ENCODE measurements at places on chromosomes 1 and 21.

DNA sequence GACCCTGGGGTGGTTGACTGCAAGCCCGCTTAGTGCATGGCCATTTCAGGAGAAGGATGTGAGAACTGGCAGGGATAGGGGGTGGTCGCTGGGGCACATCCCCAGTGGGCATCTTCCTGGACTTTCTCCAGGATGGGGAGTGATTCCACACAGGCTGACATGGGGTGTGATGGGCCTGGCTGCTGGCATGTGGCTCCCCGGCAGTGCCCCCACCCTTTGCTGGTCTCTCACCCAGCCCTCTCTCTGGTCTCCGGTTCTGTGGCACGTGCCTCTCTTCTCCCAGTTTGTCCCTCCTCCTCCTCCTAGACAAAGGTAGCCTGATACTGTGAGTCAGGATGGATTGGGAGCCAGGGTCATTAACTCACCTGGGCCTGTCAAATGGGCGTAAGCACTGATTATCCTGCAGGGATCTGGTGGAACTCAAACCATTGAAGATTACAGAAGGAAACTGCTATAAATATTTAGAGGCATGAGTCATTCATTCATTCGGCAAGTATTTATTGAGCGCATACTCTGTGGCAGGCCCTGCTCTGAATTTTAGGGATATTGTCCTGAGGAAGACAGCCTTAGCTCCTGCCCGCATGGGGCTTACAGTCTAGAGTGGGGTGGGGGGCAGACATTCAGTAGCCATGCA lies 23.6 kb upstream of the EPS8L3 start:
- no peak for DNase-seq

DNA sequence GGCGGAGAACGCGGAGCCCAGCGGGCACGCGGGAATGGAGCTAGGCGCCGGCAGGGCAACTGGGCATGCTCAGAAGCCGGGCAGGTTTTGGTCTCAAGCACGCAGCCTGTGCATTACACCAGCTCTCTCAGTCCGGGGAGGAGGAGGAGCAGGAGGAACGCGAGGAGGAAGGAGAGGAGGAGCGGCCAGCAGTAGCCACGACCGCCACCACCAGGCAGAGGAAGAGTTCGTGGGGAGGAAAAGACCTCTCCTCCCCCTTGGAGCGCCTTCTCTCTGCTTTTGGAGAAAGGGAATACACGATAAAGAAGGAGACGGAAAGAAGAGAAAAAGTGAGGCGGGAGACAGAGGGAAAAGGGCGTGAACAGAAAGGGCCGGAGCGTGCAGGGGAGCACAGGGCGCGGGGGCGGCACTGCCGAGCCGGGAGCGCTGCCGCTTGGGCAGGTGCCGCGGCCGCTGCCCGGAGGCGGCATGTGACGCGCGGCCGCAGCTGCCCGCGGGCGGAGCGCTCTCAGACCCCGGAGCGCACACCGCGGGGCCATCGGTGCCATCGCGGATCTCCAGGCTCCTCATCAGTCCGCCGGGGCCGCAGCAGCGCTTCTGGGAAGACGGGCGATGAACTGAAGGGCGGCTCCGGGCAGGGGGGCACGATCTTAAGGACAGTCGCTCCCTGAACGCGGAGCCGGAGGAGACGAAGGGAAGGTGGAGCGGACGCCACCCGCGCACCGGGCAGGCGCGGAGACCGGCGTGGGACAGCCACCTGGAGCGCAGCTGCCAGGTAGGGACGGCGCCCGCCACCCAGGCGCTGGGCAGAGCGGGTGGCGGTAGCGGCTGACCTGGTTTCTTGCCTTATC lies at the start of gene CHRM3:
Gene CHRM3, plus strand, starts transcription at position 116 of the 851 bp plus-strand sequence. CDS start 520,884 bp downstream, outside the sequence.
- DNase-seq = no peak

DNA sequence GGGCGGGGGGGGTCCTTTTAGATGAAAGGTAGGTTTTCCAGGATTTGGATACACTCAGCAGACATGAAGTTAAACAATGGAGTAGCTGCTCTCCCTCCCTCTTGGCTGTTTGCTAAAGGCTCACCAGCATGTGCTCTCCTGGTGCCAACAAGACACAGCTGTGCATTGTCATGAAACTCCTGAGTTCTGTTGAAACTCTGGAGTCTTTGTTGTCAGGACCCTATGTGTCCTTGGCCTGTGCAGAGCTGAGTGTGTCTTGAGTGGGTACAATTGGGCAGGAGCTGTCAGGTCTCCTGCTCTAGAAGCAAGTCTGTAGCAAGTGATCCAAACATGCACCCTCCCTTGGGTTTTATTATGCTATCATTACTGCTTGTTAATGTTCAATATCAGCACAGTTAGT lies 12.7 kb downstream of the TBX19 start:
- no peak for DNase-seq

- DNase-seq = no peak
These were observed 80.5 kb downstream of the VCAM1 start for GRCh38 chr1:100799954-100800612.

DNA sequence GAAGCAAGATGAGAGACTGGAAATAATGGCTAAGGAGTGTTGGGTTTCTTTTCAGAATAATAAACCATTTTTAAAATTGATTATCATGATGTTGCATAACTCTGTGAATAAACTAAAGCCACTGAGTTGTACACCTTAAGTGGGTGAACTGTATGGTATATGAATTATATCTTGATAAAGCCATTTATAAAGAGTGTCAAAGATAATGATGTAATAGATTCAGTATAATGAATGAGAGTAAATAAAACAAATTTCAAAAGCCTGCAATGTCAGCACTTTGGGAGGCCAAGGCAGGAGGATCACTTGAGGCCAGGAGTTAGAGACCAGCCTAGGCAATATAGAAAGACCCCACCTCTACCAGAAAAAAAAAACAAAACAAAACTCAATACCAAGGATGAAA lies 16.3 kb downstream of the NSL1 start:
- DNase-seq = no peak

DNA sequence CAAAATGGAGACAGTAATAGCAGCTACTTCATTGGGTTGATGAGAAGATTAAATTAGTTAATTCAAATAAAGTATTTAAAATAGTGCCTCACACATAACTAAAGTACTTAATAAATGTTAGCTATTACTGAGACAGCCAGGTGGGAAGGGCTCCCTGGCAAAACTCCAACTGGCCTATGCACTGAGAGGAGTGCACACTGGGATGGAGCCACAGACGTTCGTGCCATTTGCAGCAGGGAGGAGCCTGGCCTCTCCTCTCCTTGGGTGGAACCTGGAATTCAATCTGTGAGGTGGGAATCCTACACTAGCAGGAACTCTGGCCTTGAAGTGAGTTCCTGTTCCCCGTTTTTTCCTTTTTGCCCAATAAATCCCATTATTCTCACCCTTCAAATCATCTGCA lies 28.1 kb downstream of the SLC5A9 start:
- DNase-seq = no peak

DNA sequence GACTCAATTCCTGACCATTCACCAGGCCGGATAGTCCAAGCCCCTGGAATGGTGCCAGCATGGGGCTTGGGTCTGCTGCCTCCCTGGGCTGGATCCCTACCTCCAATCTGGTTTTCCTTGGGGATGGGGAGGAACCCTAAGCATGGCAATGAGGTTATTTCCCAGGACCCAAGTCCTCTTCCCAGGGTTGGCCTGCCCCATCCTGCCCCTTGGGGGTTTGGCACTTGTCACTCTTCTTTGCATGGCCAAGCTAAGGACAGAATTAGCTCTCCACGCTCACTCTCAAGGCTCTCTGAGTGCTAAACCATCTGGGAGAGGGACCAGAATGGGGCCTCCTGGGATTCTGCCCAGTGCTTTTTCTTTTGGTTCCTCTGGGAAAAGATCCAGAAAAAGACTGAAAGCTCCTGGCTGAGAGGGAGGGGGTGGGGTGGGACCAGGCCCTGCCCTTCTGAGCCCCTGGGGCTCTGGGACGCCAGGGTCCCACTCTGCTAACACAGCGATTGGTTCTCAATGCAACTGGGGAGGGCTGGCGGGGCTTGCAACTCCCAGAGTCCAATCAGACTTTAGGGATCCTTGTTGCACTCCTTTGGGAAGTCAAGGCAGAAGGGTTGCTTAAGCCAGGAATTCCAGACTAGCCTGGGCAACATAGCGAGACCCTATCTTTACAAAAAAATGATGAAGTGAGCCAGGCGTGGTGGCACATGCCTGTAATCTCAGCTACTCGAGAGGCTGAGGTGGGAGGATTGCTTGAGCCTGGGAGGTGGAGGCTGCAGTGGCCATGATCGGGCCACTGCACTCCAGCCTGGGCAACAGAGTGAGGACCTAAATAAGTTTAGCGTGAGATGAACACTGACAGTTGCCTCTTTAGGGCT lies 52.7 kb downstream of the DHRS3 start:
- DNase-seq = no peak

DNA sequence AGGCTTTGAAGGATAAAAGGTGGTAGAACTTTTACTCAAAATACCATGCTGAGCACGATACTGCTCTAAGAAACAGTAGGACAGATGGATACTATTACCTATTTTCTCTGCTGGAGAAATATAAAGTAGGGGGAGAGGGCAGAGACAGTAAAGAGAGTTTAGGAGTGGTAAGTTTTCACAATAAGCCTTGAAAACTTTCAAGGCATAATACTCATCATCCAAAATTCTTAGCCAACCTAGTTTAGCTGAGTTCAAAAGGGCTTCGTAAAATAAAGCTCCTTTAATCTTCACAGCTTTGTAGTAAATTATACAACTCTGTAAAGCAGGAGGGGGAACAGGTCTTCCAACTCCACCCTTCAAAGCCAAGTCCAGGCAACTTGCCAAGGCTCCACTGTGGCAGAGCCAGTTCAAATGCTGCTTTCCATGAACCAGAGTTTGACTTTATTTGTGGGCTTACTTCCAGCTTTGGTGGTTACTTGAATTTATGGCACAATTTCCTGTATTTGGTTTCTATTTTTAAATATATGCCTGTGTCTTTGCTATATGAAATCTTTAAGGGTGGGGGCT lies 15.5 kb downstream of the TEX38 start:
- DNase-seq = no peak

DNA sequence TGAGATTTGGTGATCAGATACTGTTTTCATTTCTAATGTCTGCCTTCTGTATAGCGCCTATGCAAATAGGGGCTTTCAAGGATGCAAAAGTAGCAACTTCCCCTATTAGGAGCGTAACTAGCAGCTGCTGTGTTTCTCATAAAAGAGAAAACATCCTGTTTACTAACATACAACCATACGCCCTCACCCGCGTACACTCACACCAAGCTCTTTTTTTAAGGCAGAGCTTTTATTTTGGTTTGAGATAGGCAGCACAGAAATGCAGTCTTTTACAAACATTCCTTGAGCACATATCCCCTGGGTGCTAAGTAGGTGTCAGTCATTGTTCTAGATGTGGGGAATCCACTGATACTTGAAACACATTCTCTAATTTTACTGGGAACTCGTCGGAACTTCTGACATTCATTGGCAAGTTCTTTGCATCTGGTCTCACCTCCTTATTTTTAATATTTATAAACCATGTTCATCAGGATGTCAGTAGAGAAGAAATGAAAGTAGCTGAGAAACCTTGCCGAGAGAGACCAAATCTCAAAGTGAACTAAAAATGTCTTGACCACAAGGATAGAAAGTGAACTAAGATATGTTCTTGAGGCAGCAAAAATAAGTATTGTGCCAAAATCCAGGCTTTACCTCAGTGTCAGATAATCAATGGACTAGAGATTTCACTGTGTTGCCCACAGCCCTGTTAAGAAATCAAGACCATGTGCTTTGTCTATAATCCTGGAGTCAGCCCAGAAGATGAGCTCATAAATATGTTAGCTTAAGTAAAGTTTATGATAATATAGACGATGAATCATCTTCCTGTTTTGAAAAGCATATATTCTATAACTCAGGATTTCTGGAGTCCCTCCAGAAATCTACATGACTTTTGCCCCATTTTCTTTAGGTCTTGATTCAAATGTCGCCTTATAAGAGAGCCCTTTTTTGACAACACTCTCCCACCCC lies 350.9 kb downstream of the ST6GALNAC3 start:
- DNase-seq = peak; percentile 32

- DNase-seq = no peak
These were observed 78.4 kb downstream of the OLFM3 start for GRCh38 chr1:101918277-101918676.

GRCh38 chr1:201970334-201971159 lies 11.9 kb upstream of the RNPEP start:
- DNase-seq = peak; percentile 51

DNA sequence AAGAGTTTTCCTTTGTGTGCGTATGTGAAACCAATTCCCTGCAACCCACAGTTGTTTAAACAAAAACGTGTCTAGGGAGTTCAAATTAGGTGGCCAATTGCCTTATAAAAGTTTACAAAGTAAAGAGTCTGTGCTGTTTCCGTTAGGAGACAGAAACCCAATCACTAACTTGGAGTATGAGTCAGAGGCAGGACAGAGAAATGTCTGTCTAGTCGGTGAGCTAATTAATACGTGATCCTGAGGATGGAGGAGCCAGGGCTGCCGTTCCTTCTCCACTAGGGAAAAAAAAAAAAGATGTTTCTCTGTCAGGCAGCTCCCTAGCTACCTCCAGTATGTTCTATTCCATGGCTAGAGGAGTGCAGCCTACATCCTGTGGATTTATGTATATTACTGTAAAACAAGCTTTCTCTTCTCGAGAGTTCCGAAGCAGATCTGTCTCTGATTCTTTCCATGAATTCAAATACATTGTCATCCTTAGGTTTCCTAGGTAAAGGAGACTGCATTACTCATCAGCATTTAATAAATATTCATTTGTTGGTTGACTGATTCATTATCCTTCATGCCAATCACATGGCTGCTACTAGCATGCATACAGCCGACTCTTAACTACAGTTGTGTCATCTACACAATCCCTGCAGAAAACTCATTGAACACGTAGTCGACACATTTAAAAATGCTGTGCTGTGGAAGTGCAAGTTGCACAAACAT lies 430.6 kb downstream of the KIF26B start:
- peak; percentile 60 for DNase-seq

- DNase-seq = no peak
These were observed 176.8 kb upstream of the SYT6 start for GRCh38 chr1:114330451-114330983.

DNA sequence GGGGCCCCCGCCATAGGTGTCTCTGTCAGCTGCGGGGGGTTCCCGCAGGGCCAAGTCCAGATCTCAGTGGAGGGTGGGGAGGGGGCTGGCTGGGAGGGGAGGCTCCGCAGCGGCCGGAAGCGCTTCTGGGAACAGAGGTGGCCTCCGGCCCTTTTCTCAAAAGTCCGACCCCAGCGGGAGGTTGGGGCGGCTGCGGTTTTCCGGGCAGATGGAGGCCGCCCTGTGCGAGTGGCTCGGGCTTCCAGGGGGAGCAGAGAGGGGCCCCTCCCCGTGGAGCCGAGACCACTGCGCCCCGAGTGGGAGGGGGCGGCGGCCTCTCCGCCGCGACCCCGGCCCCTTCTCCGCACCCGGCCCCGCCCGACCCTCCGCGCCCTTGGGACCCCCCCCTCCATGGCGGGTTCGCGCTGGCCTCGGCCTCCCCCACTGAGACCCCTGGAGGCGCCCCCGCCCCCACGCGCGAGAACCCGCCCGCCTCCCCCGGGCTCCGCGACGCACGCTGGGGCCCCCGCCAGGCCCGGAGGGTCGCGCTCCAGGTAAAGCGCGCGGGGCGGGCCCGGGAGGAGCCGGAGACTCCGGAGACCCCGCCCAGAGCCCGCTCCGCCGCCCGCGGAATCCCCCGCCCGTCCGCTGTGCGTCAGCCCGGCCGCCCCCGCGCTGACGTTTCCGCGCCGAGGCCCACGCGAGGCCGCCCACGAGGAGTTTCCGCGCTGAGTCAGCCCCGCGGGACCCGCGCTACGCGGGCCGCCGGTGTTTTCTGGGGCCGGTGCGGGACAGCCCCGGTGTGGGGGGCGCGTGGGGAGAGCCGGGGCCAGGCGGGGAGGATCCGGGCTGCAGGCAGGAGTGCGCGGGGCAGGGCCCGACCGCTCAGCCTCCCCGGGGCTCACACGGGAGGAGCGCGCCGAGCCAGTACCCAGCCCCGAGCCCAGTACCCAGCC lies 5.2 kb downstream of the TNFRSF18 start:
- peak; percentile 22 for DNase-seq

Measured in RKO (cell line).